ENCODE measurements at places on chromosomes 6 and 20.

DNA sequence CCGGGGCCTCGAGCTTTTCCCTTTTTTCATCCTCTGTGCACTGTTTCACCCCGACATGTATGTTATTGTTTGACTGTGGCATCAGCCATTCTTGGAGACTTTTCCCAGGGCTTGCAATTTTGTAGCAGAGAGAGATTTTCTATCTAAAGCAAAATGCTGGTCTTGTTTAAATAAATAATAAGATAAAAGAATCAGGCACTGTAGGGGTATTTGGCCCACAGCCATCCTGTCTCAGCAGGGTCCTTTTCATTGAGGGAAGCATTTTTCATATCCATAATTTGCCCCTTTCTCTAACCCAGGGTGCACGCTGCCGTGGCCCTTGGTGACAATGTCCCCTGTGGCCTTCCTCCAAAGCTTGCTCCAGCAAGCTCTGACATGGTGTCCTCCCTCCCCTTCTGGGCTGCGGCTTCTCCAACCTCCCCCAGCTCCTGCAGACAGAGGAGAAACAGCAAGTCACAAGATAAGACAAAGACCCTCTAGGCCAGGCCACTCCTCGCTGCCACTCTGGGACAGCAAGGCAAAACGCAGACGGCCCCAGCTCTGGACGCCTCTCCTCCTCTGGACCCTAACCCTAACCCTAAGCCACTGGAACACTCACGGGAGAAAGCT lies 117.6 kb downstream of the MYLK4 start:
- DNase-seq, result no peak

DNA sequence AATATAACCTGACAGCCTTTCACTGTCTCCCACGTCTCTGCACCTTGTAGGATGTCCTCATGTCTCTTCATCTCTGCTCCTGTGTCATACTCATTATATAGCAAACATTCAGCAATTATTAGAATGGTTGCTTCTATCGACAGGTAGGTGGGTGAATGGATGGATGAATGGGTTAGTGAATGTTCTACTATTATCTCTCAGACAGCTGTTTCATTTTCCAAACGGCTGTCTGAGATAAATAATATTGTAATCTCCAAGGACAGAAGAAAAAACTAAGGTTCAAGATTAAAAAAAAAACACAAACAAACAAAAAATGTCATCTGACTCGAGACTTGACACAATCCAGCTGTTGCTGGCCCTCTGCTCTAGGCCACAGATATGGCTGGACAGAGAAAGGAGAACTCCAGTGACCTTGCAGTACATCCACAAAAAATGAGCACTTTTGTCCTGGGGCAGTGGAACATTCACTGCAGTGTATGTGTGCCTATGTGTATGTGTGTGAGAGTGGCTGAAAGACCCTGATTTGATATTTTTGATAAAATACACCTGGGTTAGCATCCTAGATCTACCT lies 2.1 kb downstream of the HNF4A start:
- no peak for DNase-seq

GRCh38 chr6:6723921-6724538 lies 135.5 kb downstream of the LY86 start:
- no peak for DNase-seq

- DNase-seq, result no peak
Measured at GRCh38 chr20:1415667-1416468, 23.0 kb upstream of the FKBP1A start.

GRCh38 chr20:34952671-34953070 lies 2.9 kb downstream of the GSS start:
- DNase-seq, result peak; percentile 38

All from NCI-H526 treated with DMSO at 0.1 percent for 48 hours (cell line).